ENCODE measurements at places on chromosomes 11 and 22. TPM values are rescaled to one million over a fixed set of nuclear protein-coding genes. Genes with fewer than 3 reads are reported as not detected.

The APOL4 gene
- not detected for total RNA-seq

The LRRC56 gene
- 1.5 TPM for total RNA-seq

The MUC6 gene
- total RNA-seq: not detected

The PLEKHB1 gene
- total RNA-seq: 9.2 TPM

The COPB1 gene
- 98.1 TPM for total RNA-seq

The OOSP3 gene
- not detected for total RNA-seq
